ENCODE measurements at places on chromosomes 3 and 15. TPM values are rescaled to one million over a fixed set of nuclear protein-coding genes. Genes with fewer than 3 reads are reported as not detected.

DNA sequence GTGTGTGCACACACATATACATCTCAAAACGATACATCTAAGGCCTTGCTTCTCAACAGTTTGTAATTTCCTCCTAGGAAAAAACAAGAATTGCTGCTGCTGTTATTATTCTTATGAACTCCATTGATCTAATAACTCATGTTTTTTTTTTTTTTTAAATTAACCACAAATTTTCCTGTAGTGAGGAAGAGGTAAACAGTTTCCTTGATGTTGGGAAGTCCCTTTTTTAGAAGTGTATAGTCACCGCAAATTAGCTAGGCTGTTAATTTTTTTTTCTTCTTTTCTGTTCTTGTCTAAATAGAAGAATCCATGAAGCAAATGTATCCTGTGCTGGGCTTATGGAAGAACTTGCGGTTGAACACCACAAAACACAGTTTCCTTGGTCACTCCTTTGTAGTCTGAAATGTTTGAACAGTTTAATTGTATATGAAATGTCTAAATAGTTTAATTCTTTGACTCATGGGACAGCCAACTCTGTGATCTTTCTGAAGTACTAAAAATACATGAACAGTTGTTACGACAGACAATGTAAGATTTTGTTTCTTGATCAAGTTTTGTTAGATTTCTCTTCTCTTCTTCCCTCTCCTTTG lies 64.5 kb downstream of the MITF start:
- DNase-seq, result no peak

- DNase-seq, result no peak
Observed at GRCh38 chr3:190762801-190763200, 99.7 kb downstream of the GMNC start.

- DNase-seq, result no peak
Observed at GRCh38 chr3:195573611-195574496, 9.9 kb downstream of the APOD start.

IQCF6 gene
- not detected for total RNA-seq

TSPAN3 gene
- total RNA-seq, result 359 TPM
